T-helper 22 cell (primary cell): ENCODE measurements at places on chromosomes 16 and 17.

GRCh38 chr17:77200711-77201110 is 59.9 kb downstream of the SEC14L1 start:
- DNase-seq = no peak

DNA sequence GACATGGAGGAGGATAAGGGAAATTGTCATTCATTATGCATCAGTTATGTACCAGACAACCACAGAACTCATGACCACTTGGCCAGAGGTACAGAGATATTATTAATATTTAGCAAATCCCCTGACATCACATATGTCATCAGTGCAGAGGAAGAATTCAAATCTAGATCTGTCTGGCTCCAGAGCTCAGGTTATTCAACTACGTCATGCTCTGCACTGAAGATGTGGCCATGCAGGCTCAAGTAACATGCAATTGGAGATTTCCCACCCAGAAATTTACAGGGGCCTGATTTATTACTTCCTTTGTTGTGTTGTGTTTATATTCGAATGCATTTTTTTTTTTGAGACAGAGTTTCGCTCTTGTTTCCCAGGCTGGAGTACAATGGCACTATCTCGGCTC is 224.3 kb downstream of the HS3ST4 start:
- no peak for DNase-seq

DNA sequence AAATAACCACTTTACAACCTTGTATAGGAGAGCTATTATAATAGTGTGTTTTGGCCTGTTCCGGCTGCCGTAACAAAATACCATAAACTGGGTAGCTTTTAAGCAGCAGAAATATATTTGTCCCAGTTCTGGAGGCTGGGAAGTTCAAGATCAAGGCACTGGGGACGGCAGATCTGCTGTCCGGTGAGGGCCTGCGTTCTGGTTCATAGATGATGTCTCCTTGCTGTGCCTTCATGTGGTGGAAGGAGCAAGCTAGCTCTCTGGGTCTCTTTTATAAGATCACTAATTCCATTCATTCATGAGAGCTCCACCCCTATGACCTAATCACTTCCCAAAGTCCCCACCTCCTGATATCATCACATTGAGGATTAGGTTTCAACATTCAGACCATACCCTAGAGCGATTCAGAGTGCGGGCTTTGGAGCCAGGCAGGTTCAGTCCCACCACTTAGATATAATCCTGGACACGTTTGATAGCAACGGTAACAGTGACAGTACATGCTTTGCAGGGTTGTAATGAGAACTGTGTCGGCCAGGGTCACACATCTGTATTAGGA is 76.2 kb upstream of the ZFHX3 start:
- DNase-seq = no peak

- no peak for DNase-seq
These were observed 218.1 kb upstream of the CDH8 start for GRCh38 chr16:62254372-62254771.

DNA sequence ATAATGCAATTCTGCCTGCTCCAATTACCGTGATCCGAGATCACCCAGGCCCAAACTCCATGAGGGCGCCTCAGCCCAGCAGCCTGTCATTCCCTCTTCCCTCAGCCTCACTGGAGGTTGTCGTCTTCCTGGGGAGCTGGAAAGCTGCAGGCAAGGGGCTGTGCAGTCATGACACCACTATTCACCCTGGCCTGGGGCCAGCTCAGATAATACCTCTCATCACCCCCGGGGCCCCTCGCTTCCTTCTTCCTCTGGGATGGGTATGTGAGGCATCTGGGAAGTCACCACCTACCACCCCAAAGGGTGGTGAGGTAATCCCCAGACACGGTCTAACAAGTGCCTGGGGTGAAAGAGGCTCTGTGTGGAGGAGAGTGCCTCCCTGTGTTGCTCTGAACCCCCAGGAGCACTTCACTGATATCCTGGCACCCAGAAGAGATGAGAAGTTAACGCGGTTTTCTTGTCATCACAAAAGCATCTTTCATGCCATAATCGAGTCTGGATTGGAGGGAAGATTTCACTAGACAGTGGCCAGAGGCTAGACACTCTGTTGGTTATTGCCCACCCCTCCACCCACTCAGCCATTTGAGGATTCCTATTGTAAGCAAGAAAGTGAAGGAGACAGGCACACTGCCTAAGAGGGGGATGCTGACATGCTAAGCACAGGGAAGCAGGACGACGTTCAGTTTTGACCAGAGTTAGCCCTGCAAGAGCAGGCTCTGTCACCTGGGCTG is 18.4 kb downstream of the CFAP20 start:
- DNase-seq = no peak

DNA sequence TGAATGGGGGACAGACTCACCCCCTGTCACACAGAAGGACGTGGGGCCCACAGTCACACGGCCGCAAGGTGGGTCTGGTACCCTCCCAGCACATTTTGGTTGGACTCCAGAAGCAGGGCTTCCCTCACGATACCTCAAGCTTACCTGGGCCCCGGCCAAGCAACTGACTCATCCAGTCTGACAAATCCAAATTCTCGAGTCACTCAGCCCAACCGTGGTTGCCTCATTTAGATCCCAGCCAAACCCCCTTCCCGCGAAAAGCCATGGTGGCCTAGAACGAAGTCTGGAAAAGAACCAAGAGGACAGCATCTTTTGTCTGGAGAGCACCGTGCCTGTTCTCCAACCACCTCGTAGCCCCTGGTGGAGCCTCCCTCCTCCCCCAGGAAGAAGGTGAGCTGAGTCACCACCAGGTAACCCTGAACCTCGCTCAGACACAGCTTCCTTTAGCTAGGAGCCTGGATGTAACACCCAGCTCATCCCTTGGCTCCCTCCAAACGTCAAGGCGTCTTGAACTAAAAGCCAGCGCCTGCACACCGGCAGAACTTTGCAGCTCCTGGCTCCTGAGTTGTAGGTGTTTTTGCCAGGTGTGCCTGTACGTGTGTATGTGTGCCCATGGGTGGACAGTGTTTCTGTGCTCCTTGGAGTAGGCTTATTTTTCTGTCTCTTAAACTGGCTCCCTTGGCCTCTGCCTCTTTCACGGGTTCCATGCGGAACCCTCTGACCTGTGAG is 78.9 kb downstream of the CMIP start:
- peak; percentile 29 for DNase-seq

DNA sequence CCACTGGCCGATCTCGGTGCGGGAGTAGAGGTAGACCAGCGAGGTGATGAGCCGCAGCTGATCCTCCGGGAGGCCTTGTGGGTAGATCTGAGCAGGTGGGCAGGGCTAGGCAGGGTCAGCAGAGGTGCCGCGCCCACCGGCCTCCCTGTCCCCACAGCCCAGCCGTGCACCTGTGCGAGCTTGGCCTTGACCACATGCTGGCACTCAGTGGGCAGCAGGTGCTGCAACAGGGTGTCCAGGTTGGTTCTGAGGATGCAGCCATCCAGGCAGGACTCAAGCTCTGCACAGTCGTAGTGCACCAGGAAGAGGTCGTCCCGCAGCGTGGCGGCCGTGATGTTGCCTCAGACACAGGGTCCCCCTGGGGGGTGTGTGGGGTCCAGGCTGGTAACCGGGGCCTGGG is 12.4 kb downstream of the MSLN start:
- no peak for DNase-seq

DNA sequence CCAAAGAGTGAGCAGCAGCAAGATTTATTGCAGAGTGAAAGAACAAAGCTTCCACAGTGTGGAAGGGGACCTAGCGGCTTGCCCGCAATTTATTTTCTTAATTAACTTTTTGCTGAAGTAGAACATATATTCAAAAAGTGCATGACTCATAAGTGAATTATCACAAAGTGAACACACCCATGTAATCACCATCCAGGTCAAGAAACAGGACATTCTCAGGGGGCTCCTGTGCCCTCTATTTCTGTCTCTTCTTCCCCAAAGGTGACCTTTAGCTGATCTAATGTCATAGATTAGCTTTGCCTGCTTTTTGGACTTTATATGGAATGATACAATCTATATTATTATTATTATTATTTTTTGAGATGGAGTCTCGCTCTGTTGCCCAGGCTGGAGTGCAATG is 19.9 kb downstream of the ERAL1 start:
- no peak for DNase-seq

DNA sequence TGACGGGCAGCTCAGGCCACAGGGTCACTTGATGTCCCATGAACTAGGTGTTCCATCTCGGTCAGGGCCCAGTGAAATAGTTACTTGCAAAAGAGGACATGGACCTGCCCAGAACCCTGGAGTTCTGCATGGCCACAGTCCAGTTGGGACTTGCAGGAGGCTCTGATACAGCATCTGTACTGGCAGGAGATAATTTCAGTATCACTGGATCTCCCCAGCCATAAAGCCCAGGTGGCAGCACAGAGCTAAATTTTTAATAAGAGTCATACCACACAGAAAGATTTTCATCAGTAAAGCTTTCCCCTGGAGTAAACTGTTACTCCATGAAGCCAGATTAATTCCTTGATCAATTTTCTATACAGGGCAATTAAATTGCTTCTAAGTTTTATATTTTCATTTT is 18.0 kb upstream of the SLC16A5 start:
- no peak for DNase-seq

DNA sequence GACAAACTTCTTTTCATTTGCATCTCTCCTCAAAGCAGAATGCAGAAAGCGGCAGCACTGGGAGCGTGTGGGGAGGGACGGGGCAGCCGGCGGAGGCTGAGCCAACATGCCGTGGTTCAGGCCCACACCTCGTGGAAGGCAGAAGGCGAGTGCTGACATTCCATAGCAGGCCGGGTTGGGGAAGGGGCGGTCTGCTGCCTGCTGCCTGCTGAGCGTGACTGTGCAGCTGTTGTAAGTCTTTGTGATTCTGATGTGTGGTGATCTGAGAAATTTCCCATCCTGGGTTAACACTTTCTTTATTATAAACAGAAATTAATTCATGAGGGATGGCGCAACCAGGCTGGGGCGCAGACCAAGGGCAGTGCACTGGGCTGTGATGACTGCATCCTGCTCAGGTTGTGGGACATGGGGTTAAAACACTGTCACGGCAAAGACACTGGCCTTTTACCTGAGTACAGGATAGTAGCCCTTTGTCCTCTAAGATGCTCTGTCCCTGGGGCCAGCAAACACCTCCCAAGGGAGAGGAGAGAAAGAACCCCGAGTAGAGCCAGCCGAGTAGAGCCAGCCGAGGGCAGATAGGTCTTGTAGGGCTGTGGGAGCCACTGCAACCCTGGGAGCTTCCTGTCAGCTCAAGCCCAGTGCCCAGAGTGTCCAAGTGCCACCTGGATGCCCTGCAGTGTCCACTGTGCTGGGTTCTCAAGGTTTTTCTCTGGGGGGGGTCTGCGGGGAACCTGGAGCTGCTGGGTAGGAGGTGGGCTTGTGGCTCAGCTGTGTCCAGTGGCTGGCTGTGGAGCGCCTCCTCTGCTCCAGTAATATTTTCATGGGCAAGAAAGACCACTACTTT is 8.8 kb upstream of the DNASE1 start:
- DNase-seq = no peak

GRCh38 chr17:59436900-59437299 is 105.4 kb downstream of the YPEL2 start:
- no peak for DNase-seq

GRCh38 chr17:79504181-79504605 is 106.7 kb downstream of the RBFOX3 start:
- DNase-seq = no peak

- no peak for DNase-seq
These were observed 43.7 kb upstream of the NFAT5 start for GRCh38 chr16:69522041-69522578.

DNA sequence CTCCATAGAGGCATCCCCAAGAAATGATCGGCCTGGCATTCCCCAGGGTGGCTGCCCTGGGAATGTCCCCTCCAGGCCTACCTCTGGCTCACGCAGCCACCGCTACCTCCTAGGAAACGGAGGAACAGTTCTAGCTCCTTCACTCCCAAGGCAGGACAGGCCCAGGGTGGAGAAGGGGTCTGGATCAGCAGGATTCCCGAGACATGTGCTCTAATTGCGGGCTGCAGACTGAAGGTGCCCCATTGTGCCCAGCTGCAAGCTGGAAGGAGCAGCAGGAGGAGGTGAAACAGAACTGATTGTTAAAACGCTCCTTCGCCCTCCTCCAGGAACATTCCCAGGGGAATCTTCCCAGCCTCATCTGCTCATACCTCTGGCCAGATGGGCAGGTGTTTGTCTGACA is 40.8 kb downstream of the SCNN1G start:
- no peak for DNase-seq
